ENCODE measurements at places on chromosomes 12 and 14.

GRCh38 chr12:7832059-7832696 is 40.5 kb downstream of the SLC2A14 start:
- no peak for DNase-seq

DNA sequence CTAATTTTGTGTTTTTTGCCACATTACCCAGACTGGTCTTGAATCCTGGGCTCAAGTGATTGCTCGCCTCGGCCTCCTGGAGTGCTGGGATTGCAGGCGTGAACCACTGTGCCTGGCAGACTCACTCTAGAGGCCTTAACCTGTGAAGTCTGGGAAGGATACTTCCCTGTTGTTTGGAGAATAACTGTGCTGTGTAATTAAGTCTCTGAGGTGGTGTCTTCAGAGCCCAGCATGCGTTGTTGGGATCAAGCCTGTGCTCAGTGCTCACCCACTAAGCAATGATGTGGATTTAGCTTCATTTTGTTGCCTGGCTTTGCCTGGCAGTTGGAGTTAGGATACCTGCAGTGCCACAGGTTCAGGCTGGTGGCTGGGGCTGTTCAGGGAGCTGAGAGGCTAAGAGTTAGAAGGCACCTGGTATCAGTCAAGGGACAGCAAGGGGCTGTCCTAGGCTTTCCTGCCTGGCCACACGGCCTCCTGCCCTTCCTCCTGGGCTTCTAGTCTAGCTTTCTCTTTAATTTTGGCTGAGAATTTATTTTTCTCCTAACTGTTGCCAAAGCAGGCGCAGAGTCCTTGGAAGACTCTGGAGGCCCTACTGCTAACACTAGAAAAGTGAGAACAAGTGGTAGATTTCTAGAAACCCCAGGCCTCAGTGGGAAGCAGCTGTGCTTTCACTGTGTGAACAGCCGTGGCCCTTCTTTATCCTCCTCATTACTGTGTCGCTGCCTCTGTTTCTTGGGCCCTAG is 38.5 kb downstream of the EP400 start:
- no peak for DNase-seq

- DNase-seq, result no peak
Measured at GRCh38 chr12:54585243-54585642, 3.2 kb downstream of the PPP1R1A start.

- DNase-seq, result no peak
Measured at GRCh38 chr14:99727096-99727870, 43.2 kb downstream of the CYP46A1 start.

DNA sequence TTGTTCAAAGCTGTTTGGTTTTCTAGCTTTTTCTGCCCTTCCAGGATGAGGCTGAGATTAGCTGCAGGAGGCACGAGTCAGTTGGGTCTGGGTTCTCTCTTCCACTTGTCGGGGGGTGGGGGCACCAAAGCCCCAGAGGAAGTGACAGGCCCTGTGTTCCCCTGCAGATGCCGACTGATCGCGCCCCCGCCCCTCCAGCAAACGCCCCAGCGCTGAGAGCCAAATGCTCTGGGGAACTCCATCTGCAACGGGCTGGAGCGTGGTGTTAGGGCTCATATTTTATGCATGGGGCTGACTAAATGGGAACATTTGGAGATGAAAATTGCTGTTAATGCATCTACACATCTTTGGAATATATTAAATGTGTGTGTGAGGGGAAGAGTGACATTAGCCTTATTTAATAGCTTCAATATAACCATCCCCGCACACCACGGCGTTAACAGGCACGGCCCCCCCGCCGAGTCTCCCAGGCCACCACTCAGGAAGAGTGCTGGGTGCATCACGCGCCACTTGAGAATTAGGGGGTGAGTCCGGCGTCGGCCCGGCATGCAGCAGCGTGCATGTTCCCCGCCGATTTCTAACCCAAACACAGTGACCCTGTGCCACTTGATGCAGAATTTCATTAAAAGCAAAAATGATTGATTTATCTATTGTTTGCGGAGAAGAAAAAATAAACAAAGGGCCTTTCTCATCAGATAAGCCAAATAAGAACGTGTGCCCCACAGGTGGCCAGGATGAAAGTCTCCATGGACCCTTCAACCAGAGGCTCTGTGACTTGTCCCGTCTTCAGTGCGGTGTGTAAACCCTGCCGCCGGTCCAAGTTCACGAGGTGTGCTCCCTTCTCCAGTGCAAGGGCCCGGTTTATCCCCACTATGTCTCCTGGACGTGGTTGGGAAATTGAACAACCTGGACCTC is 165.0 kb upstream of the RTL1 start:
- no peak for DNase-seq

- DNase-seq, result no peak
Measured at GRCh38 chr14:54168489-54168888, 211.9 kb upstream of the BMP4 start.

DNA sequence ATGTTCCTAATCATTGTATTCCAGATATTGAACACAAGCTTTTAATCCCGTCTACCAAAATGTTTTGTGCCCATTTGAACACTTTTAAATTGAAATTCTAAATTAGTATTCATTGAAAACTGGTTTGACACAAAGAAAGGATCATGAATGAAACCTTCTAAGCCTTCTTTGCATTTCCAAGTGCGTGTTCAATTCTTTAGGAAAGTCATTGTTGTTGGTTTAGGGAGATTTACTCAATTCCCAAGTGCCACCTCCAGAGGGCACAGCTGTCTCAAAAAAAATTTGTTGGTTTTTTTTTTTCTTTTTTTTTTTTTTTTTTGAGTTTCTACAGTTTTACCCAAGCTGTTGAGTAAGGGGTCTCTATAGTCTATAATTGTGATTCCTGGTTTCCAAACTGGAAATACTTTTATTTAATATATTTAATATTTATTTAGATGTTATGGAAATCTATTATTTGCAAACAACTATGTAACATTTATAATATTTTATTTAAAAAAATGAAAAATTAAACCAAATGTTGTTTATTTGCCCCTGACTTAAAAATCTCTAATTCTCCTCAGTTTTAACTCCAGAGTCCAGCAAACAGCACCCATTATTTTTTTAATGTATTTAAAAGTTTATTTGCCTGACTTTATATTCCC is 79.9 kb downstream of the NEDD1 start:
- no peak for DNase-seq

DNA sequence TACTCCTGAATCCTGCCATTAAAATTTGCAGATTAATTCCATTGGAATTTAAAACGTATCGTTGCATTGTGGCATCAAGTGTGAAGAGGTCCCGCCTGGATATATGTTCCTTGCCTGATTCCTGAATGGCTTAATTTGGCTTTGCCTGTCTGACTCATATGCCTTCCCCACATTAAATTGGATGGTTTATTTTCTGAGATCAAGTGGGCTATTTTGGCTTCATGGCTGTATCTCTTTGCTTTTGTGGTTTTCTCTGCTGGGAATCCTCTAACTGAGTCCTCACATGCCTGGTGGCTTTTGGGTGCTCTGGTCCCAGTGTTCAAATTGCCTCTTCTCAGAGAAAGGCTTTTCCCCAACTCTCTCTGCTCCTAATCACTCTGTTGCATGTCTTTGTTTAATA is 127.9 kb upstream of the DYRK2 start:
- no peak for DNase-seq

DNA sequence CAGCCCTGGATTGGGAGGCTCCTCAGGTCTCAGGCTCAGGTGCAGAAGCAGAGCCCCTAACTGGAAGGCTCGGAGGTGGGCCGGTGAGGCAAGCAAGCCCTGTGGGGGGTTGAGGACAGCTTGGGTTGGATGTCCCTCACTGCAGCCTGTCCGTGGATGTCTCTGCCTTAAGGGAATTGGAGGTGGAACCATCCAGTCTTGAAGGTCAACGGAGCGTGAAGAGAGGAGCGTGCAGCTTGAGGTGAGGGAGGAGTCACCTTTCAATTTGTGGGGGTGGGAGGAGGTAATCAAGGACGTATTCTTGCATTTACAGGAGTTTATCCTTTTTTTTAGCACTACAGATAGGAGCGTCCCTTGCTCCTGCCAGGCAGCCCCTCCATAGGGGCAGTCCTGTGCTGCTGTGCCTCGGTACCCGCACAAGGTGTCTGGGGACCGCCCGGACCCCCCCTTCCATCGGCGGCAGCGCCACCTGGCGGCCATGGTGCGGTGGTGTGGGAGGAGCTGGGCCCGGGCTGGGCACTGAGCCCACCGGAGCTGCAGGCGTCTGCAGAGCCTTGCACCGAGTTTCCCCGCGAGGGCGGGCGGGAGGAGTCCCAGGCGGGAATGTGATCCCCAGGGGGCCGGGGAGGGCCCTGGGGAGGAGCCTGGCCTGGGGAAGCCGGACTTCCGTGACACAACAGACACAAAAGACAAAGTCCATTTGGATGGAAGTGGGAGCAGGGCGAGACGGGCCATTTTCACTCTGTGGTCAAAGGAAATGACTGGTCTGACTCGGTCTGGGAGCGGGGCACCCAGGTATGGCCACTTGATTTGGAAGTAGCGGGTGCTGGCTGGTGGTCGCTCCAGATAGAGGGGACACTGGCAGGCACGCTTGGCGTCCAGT is 864 bp downstream of the DNAJC22 start:
- peak; percentile 64 for DNase-seq

- no peak for DNase-seq
Measured at GRCh38 chr14:90740946-90741681, 75.1 kb downstream of the TTC7B start.

DNA sequence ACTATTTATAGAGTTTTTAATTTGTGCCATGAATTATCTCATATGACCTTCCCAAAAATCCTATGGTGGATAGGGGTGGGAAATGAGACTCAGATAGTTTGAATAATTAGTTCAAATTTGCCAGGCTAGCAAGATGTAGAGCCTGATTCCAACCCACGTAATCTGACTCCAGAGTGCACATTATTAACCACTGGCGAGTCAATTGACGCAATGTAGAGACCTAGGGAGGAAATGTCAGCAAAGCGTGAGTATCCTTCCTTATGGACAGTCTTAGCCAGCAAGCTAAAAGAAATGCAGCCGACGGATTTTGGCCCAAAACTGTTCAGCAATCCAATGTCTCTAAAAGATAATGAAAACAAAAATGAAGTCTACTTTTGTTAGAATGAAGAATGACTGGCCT is 193.3 kb upstream of the KRR1 start:
- DNase-seq, result no peak

- DNase-seq, result no peak
Measured at GRCh38 chr12:29782871-29783772, 620 bp downstream of the TMTC1 start.

DNA sequence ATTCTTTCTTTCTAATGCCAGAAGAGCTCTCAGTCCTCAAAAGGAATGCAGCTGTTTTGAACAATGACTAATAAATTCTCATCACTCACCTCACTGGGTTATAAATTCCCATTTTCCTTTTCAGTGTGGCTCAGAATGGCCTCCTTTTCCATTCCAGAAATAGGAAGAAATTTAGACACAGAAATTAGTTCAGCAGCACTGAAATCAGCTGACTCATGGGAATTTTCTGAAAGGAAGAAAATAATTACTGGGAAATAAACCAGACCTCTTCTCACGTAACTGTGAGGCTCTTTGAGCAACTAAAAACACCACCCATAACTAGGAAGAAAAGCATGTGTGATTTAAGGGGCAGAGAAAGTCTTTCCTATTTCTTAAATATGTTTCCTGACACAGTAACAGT is 23.8 kb downstream of the CD163 start:
- DNase-seq, result no peak

GRCh38 chr12:95215949-95216348 is 1.3 kb downstream of the FGD6 start:
- no peak for DNase-seq

- peak; percentile 44 for DNase-seq
Measured at GRCh38 chr12:44847888-44848702, 28.0 kb downstream of the NELL2 start.

- no peak for DNase-seq
Measured at GRCh38 chr12:54220567-54220966, 31.8 kb upstream of the SMUG1 start.

DNA sequence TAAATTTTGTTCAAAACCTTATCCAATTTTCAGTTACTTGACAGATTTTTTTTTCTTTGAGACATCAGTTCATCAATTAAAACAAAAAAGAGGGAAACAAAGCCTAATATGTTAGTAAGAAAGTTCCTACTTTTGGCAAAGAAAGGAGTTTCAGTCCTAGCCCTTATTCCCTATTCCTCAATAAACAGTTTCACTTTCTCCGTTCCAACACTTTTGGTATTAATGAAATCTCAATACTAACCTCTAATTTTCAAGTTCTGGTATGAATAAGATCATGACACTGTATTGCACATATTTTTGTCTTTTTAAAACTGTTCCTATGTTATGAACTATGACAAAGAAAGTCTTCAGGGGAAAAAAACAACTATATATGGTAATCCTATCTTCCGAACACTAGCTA is 48.4 kb downstream of the RPS6KA5 start:
- no peak for DNase-seq

- DNase-seq, result no peak
Measured at GRCh38 chr12:3622021-3622821, 130.7 kb downstream of the CRACR2A start.

- DNase-seq, result no peak
Measured at GRCh38 chr12:110677982-110678381, 10.9 kb downstream of the HVCN1 start.

DNA sequence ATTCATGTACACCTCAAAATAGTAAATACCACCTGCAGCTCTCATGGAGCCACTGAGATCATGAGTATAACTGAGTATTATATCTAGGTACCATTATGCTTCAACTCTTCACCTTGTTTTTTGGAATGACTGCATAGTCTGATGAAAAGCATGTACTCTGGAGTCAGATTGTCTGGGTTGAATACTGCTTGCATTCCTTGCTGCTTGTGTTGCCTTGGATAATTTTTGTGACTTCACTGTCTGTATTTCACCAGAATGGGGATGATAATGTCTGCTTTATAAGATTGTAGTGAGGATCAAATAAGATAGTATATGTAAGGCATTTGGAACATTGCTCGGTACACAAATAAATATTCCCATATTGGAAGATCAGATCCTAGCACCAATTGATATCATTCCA is 54.2 kb downstream of the SUSD6 start:
- DNase-seq, result no peak

DNA sequence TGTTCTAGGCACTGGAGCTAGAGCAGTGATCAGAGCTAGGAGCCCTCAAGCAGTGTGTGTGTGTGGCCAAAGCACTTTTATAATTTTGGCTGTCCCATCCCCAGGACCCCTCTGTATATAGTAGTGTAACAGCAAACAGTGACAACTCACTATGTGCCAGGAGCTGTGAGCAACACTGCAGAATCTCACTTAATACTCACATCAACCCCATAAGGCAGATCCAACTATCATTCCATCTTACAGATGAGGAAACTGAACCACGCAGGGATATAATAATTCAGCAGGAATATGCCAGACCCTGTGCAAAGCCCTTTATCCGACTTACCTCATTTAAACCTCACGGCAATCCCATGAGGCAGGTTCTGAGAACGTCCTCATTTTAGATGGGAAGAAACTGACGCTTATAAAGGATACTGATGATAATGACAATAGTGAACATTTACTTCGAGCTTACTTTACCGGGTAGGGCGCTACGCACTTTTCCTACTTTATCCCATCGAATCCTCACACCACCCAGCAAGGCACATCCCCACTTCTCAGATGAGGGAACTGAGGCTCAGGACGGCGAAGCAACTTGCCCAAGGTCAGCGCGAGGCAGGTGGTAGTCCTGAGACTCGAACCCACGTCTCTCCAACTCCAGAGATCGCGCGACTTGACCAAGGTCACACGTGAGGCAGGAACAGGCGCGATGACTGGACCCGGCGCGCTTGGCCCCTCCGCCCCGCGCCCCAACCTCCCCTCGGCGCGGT is 687 bp downstream of the RAB35 start:
- DNase-seq, result no peak

GRCh38 chr14:67589204-67589770 is 10.8 kb downstream of the PIGH start:
- no peak for DNase-seq

GRCh38 chr14:24943024-24943423 is 106.9 kb downstream of the STXBP6 start:
- DNase-seq, result no peak

GRCh38 chr12:76029982-76030340 is 1.6 kb downstream of the PHLDA1 start:
- no peak for DNase-seq
